Esophagus squamous epithelium (tissue), 5 donors: ENCODE measurements at places on chromosomes 1 and 21.

DNA sequence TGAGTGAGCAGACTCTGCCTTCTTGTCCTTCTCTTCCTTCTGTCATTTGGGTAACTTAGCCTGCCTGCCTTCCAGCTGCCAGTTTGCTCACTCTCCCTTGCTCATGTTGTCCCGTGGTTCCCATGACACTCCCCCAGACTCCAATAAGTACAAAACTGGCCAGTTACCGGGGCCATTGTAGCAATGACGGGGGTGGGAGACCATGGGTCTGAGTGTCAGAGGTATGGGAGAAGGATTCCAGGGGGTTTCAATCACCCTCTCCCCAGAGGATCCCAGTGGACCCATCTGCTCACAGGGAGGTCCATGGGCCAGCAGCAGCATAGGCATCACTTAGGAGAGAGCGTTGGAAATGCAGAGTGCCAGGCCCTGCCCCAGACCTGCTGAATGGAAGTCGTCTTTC, 51.3 kb downstream of the CAPN9 start:
- DNase-seq: no peak

DNA sequence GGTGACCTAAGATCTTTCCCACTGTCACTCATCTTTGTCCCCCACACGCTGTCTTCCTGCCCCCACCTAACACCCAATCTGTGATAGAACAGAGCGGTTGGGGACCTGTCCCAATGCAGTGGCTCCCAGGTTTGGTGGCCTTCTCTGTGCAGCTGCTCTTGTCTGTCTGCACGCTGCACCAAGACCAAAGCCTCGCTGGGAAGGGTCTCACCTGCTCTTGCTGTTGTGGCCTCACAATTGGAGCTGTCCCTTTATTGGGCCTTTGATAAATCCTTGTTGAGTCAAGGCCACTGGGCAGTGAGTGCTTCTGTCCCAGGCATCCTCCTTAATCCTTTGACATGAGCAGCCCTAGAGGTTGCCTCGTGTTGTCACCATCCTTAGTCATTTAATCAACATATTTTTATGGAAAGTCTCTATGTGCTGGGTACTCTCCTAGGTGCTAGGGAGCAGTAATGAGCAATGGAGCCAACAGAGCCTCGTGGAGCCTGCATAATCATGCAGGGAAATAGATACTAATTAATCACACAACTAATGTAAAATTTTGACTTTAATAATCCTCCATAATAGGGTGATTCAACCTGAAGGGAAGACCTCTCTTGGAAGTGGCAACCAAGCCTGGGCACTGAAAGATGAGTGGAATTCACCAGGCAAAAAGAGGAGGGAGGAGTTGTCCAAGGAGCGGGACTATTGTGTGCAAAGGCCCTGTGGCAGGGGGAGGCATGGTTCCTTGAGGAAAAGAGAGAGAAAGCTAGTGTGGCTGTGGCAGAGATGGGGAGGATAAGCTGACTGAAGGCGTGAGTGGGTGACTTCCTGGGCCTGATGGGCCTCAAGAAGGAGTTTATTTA, 57.6 kb downstream of the MAN1C1 start:
- DNase-seq: no peak

GRCh38 chr1:59688976-59689375, 125.8 kb upstream of the HOOK1 start:
- no peak for DNase-seq

DNA sequence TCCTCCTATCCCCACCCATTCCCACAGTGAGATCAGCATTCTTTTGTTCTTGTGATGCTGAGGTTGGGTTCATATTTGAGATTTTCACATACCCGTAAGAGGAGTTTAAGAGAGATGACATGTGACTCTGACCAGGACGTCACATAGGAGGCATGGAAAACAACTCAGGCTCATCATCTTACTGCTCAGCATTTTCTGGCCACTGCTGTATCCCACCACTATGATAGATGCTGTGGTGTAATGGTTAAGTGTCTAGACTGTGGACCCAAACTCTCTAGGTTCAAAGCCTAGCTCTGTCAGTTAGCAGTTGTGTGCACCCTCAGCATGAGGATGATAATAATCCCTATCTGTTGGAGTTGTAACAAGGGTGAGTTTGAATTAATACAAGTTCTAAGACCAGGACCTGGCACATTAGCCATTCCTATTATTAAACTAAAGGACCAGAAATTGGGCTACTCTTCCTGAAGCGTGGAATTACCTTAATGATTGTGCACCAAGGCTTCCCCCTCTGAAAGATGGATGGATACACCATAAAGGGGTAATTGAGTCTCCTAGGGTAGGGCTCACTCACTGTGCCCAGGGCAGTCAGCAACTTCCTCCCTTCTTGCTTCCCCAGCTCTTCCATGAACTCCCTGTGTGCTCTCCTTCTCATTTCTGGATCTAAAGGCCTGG, 40.9 kb downstream of the LGR6 start:
- DNase-seq: no peak

DNA sequence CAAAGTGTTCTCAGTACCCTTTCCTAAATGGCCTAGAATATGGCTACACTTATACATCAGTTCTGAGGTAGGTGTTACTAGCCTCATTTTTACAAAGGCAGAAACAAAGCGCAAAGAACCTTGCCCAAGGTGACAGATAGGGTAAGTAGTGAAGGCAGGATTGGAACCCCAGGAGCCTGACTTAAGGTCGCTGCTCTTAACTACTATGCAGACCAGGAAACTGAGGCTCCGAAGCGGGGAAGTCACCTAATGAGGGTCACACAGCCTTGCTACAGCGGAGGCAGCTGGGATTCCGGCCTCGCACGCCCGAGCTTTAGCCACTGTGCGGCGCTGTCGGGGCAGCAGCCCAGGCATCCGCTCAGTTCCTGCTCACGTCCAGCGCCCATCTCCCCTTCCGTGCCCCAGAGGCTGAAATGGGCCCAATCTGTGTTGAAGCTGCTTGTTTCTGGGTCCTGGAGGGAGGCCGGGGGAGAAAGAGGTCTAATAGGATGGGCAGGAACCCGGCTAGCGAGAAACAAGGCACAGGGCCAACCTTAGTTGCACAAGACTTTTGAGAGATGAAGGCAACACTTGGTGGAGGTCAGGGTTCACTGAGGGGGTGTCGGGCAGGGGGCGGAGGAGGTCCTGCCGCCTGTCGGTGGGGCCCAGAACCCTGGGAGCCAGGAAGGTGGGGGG, 1.4 kb upstream of the FOXD2 start:
- no peak for DNase-seq

GRCh38 chr1:104780470-104781078, 1030.9 kb downstream of the AMY1C start:
- no peak for DNase-seq

GRCh38 chr1:109392788-109393616, 4.7 kb downstream of the SORT1 start:
- no peak for DNase-seq

DNA sequence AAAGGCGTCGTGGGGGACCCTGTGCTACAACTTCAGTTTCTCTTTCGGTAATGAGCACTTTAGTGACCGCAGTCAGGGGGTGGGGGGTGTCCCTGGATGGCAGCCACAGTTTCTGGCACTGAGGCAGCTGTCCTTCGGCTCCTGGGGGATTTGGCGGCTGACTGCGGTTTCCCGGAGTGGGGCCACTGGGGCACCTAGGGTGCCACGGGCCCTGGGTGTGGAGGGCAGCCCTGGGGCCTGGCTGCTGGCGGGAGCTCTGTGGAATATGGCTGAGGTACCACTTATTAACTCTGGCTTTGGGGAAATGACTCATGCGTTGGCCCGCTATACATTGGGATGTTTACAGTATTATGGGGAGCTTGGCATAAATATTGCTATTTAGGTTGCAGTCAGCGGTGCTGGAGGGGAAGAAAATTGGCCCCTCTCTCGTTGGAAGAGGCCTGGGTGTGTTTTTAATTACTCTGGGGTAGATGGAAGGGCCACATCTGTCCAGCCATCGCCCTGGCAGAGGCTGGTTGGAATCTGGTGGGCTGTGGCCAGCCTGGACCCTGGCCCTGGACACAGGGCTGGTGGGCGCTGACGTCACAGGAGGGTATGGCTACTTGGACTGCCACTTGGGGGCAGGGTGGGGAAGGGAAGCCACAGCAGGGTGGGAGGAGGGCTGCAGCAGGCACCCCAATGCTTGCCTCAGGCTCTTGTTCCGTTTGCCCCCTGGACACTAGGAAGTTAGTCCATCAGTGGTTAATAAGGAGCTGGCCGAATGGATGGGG, 2.0 kb downstream of the EPHB2 start:
- no peak for DNase-seq

GRCh38 chr1:154744352-154745035, 125.6 kb downstream of the KCNN3 start:
- no peak for DNase-seq

- no peak for DNase-seq
Measured at GRCh38 chr1:107449326-107449725, 308.5 kb downstream of the NTNG1 start.

DNA sequence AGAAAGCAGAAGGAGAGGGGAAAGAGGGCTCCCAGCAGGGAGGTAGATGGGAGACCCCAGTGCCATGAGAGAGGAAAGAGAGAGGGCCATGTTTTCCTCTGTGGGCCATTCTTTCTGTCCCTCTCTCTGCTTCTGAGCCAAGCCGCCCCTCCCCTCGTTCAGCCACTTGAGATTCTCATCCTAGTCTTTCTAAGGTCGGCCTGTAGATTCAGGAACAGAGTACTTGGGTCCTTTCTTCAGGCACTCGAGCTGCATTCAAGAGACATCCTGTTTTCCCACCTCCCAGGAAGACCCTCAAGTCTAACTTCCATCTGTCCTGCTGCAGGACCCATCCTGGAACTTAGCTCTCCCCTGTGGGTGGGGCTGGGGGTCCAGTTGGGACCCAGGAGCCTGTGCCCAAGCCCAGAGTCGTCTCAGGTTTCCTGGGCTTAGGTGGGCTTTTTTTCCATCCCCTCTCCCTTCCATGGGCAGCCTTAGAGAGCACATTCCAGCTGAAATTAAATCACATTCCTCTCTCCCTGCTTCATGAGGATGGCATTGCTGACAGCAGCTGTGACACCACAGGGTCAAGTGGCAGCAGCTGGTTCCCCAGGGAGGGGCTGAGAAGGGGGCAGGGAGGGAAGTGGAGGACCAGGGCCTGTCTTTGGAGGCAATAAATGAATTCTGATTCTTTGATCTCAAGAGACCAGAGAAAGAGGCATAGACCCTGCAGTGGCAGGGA, 13.0 kb downstream of the NES start:
- no peak for DNase-seq
